ENCODE measurements at places on chromosomes 3 and 15.
A peak's percentile ranks its signal among the peaks of the same experiment; 100 is the strongest.

DNA sequence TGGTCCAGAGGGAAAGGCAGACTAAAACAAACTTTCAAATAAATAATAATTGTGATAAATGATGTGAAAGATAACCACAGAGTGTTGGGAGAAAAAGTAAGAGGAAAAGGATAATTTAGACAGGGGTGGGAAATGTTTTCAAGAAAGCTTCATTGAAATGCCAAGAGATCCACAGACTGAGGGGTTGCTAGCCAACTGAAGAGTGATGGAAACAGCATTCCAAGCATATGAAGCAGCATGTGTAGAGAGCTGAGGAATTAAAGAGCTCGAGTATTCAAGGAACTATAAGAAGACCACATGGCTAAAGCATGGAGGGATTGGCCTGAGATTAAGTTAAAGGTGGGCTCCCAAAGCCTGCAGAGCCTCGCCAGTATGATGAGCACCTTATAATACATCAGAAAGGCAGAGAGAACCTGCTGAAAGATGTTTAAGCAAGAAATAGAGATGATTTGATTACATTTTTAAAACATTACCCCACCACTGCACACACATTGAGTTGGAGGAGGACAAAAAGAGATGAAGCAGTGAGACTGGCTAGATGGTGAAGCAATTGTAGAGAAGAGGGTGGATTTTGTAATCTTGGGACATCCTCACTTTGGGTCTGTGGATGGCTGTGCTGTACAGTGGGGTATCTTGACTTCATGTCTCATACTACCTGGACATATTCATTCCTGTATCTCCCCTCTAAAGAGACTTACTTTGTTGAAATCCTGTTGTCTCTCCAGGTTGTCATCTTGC is 100.8 kb downstream of the STAC start:
- DNase-seq = no peak

DNA sequence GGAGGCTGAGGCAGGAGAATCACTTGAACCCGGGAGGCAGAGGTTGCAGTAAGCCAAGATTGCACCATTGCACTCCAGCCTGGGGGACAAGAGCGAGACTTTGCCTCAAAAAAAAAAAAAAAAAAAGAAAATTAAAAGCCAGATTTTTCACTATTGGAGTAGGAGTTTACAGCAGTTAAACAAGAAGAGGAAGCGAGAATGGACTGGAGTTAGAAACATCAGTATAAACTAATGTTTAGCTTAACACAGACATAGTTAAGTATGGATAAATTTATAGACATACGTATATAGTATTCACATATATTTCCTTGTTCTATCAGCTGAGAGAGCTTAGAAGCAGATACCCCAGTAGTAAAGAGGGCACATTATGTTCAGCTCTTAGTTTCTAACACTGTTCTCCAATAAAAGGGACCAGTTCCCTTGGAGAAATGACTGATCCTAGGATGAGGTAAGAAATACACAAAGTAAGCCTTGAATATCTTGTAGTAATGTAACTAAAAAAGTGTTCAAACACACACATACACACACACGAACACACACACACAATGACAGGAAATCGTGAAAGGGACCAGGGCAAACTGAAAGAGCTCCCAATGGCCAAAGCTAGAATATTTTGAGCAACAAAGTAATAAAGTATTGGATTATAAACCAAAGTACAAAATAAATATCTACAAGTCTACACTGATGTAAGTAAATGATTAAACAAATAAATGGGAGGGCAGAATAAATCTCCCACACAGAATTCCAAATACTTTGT is 25.1 kb downstream of the PIK3CB start:
- no peak for DNase-seq

DNA sequence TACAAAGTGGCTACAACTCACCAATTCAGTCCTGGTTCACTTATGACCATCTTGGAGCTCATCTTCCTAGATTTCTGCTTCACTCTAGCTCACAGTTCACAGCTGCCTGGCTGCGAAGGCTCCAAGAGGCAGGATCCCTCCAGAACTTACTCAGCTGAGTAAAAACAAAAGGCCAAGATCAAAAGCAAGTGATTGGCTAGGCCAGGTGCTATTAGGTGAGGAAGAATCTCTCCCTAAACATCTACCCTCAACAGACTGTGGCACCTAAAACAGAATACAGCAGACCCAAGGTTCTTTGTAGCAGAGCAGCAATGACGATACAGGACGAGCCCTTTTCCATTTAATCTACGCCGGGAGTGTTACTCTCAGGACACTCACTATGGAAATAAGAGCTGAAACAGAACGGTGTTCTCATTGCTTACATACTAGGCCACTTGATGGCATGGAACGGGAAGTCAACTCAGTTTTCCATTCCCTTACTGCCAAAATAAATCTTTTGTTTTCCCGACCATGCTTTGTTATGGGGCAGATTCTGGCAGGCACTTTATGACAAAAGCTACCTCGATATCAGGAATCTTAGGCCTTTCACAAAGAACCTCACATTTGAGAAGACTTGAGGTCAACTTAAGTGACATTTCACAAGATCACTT is 901 bp downstream of the ICE2 start:
- no peak for DNase-seq

- DNase-seq = no peak
These were observed 477.4 kb downstream of the NAALADL2 start for GRCh38 chr3:175336406-175337133.

DNA sequence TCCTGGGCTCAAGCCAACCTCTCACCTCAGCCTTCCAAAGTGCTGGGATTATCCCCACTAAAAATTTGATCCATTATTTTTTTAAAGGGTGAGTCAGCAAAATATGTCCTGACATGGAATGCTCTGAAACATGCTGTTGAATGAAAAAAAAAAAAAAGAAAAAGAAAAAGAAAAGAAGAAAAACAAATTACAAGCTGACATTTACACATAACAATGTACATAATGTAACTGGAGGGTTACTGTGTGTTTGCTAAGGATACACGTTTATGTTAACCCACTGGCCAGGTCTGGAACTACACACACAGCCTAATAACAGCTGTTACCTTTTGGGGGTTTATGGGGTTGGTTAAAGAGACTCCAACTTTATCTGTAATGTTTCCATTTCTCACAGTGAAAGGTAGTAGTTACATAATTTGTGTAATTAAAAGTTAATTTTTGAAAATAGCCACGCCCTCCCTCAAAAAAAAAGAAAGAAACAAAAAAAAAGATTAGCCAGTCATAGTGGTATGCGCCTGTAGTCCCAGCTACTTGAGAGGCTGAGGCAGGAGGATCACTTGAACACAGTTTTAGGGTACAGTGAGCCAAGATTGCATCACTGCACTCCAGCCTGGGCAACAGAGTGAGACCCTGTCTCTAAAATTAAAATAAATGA is 3.1 kb upstream of the MESP2 start:
- no peak for DNase-seq

DNA sequence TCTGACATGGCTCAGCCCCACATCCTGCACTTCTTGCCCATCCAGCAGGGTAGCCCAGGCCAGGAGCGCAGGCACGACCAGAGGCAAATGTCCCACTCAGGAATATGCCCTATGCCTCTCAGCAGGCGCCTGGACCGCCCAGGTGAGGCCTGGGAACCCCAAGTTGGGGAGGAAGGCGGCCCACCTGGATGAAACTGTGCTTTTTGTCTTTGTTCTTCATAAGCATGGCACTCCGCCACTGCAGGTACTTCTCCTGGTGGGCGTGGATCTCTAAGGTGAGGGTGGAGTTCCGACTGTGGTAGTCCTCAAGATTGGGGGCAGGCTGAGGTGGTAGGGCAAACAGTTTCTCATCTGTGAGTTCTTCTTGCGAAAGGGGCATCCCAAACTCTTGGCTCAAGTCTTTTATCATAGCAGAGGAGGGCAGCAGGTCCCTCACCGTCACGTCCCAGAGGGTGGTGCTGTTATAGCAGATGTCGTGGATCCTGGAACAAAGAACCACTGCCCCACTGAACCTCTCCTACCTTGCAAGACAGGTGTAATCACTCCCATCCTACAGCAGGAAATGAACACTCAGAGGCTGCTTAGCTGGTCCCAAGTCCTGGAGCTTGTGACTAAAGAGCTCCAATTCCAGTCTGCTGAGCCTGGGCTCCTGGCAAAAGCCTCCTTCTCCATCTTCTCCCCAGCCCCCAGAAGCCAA is 53.2 kb downstream of the ACAD9 start:
- DNase-seq = no peak

DNA sequence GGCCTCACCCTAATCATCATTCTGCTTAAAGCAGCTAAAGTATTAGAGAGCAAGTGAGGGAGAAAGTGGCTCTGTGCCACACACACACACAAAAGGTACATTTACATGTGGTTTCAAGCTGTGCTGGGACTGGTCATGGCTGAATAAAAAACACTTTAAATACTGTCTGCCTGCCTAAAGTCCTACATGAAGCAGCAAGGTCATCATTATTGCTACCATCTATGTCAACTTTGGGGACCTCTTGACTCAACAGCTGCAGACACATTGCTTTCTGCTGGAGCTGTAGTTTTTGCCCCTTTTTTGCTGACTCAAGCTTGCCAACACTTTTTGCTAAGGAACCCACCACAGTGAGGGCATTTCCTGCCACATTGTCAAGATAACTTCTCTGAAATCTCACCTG is 1237.9 kb downstream of the ROBO2 start:
- no peak for DNase-seq

DNA sequence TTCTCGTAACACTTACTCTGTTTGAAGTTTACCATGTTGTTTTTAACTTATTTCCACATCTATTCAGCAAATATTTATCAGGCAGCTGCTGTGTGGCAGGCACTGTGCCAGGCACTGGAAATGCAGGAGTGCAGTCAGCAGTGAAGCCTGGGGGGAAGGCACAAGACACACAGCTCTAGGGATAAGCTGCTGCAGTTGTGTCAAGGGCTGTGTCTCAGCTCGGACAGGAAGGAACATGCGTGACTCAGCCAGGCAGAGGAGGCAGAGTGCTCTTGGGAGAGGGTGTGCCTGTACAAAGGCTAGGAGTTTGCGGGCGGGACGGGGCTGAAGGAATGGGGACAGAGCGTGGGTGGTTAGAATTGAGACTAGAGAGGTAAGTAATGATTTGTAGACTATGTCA is 24.7 kb downstream of the LYSMD4 start:
- no peak for DNase-seq

GRCh38 chr15:42845581-42845980 is 75.0 kb downstream of the TTBK2 start:
- no peak for DNase-seq

GRCh38 chr3:11211531-11212298 is 57.4 kb downstream of the HRH1 start:
- DNase-seq = no peak

- no peak for DNase-seq
These were observed 57.9 kb downstream of the CMSS1 start for GRCh38 chr3:99875581-99875928.

GRCh38 chr15:51192521-51193280 is 98.0 kb upstream of the TNFAIP8L3 start:
- DNase-seq = peak; percentile 44

DNA sequence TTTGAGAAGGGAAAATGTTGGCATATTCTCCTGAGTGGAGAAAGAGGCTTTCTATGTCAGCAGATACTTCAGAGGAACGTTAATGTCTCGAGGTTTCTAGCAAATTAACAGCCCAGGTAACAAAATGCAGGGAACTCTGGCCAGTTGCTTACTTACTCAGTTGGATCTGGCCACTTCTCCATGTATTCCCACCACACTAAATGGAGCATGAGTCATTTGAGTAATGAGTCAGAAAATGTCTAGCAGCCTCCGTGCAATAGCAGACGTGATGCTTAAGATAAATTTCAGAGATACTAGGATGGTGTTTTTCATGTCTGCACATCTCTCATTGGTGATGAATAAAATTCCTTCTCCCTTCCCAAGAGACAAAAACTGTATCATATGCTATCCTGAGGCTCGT is 671.5 kb downstream of the FHIT start:
- DNase-seq = no peak

DNA sequence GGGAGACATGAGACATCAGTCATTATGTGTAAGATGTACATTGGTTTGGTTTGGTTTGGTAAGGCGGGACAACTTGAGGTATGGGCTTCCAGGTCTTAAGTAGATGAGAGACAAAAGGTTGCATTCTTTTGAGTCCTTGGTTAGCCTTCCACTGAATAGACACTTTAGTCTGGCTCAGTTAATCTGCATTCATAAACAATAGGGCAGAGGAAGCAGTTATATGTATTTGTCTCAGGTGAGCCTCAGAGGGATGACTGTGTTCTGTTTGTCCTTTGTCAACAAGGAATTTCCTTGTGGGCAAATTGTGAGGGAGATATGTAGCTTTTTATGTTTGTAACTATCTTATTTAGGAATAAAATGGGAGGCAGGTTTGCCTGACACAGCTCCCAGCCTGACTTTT is 50.4 kb downstream of the TCF12 start:
- DNase-seq = no peak

DNA sequence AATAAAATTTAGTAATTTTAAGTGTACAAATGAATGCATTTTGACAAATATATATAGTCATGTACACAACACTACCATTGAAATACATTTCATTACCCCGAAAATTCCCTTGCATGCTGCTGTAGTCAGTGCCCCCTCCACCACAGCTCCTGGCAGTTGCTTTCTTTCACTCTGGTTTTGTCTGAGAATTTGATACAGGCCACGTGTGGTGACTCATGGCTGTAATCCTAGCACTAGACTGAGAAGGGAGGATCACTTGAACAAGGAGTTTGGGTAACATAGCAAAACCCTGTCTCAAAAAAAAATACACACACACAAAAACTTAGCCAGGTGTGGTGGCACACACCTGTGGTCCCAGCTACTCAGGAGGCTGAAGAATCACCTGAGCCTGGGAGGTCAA is 65.4 kb downstream of the TFRC start:
- no peak for DNase-seq

DNA sequence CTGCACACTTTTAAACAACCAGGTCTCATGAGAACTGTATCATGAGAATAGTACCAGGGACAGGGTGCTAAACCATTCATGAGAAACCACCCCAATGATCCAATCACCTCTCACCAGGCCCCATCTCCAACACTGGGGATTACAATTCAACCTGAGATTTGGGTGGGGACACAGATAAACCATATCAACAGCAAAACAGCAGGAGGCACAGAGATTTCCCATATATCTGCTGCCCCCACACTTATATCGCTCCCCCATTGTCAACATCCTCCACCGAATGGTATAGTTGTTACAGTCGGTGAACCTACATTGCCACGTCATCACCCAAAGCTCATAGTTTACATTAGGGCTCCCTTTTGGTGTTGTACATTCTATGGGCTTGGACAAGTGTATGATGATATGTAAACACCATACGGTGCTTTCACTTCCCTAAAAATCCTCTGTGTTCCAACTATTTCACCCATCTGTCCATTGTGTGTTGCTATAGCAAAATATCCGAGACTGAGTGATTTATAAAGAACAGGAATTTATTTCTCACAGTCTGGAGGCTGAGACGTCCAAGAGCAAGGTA is 224.8 kb downstream of the FAM43A start:
- no peak for DNase-seq

GRCh38 chr3:73041537-73041936 is 19.9 kb upstream of the EBLN2 start:
- no peak for DNase-seq
